ENCODE measurements at places on chromosomes 7 and 10.

DNA sequence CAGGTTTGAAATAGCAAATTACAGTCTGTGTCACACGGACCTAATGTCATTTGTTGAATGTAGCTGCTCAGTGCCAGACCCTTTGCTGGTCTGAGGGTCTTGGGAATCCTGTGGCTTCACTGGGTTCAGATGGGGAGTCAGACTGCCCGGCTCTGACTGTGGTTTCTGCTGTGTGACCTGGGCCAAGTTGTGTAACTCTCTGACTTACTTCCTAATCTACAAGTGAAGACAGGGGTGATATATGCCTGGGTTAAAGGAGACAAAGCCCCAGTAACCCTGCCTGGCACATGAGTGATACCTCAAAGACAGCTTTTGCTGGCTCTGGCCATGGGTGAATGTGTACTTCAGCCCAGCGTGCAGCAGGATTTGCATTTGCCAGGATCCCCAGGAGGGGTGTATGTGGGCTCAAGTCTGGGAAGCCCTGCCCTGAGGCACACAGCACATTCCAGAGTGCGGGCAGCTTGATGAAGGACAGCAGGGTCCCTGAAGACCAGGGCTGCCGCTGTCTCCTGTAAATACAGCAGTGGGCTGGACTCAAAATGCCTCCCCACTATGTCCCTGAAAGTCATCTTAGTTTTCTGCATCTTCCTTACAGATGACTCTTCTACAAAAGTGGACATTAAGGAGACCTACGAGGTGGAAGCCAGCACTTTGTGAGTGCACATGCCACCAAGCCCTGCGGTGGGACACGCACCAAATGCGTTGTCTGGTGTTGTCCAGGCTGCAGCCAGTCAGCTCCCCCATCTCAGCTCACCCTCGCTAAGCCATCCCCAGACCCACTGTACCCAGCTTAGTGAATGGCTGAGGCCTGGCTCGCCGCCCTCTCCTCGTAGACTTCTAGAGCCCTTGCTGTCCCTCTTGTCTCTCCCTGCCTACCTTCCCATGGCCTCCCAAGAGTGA lies 16.4 kb downstream of the NACAD start:
- no peak for ATAC-seq

DNA sequence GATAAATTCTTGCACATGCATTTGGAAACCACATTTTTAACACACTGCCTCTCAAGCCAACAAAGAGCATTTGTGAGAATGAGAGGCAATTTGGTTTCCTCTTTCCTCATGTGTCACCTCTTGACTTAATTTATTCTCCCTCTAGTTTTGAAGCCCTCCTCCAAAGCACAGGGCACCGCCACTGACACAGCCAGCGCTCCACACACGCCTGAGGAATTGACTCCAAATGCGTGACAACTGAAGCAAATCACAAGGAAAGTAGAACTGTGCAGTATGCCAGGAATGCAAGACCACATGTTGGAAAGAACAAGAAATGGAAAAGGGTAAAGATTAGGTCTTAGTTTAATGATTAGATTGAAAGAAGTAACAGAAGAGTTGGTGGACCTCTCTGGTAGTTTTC lies 173.3 kb downstream of the LSM5 start:
- ATAC-seq, result no peak

GRCh38 chr7:157745721-157746709 lies 409.2 kb downstream of the DNAJB6 start:
- no peak for ATAC-seq

GRCh38 chr10:119669975-119670640 lies 18.9 kb downstream of the BAG3 start:
- ATAC-seq, result no peak

All from SK-N-SH treated with all-trans-retinoic acid at 6 μM for 48 hours (cell line).